ENCODE measurements at places on chromosomes 12 and 14. TPM values are rescaled to one million over a fixed set of nuclear protein-coding genes. Genes with fewer than 3 reads are reported as not detected.
A peak's percentile ranks its signal among the peaks of the same experiment; 100 is the strongest.

The CCDC177 gene
- total RNA-seq: not detected

The GYS2 gene
- total RNA-seq: 0.27 TPM

The APOLD1 gene
- total RNA-seq: 41.1 TPM

The FGF6 gene
- not detected for total RNA-seq

The CFAP54 gene
- 1.2 TPM for total RNA-seq

The TGM1 gene
- 13.2 TPM for total RNA-seq

The OTX2 gene
- not detected for total RNA-seq

The AQP2 gene
- total RNA-seq: not detected

The NCKAP5L gene
- total RNA-seq: 38.2 TPM

The TMEM229B gene
- total RNA-seq: 2.9 TPM

The A2ML1 gene
- total RNA-seq: 13.6 TPM

The AP4S1 gene
- total RNA-seq: 13.3 TPM

DNA sequence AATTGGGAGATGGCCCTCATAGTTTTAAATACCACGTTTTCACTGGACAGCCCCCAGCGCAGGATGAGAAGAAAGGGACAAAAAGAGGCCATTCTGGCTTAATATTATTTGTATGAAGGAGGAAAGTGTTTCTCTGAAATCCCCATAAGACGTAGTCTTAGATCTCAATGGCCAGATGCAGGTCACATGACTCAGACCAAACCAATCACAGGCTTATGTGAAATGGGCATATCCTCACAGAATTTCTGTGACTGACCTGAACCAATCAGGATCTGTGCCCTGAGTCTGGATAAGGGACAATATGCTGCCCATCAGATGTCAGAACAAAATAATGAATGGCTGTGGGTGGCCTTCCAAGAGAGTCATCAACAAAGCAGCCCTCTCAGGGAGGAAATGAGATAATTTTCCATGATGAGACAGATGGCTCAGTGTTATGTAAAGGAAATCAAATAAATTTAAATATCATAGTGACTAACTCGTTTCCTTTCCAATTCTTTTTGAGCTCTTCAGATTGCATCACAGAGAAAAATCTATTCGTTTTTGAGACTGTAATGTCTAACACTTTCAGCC lies 1009.5 kb upstream of the TMEM132C start:
- no peak for DNase-seq

GRCh38 chr12:9869307-9870161 lies at the start of gene CLEC2B:
Gene CLEC2B, minus strand, starts transcription at chr12:9869354.
- DNase-seq: no peak

DNA sequence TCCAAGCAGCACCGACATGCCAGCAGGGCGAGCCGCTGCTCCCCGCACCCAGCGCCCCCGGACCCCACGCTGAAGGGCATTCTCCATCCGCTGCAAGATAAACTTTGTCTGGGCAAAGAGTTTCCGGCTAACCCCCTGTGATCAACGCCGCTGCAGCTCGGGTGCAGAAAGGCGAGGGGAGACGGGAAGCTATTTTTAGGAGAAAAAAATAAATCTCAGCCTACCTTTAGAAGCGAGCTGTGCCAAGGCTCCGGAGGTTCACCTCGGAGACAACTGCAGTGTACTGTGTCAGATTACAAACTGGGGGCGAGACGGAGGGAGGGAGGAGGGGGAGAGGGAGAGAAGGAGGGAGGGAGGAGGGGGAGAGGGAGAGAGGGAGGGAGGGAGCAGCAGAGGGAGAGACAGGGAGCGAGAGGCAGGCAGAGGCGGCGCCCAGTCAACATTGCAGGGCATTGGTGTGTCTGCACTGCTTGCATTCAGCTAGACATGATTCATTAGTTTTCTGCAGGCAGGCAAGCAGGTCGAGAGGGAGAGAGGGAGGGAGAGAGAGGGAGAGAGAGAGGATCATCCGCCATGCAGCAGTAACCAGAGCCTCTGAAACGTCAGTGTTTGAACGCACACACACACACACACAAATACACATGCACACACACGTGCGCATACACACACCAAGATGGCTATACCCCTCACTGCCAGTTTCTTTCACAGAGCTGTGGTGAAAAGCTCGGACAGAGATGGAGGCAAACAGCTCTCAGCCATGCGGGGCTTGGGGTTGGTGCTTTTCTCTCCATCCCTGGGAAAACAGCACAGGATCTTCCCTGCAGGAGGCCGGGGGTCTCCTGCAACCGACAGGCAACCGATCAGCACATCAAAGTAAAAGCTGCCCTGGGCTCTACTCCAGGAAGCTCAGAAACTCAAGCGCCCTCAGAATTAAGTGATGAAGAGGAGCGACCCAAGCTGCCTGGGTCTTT lies at the start of gene RIMBP2:
TSS of gene RIMBP2 (minus strand) at position 302 of the 971 bp plus-strand sequence. CDS start 237,286 bp downstream, outside the sequence.
- no peak for DNase-seq

DNA sequence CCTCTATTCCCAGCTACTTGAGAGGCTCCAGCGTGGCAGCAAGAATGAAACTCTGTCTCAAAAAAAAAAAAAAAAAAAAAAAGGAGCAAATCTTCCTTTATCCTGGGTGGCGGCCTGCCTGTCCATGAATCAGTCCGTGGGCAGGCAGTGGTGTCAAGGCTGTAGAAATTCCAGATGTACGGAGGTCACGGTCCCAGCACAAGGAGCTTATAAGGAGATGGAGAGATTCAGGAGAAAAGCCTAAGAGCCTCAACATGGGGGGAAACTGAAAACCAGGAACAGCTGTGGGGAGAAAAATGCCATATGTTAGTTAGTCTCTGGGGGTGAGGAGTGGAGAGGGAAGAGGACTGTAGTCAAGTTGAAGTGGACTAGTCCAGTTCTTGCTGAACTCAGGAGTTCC lies 130.5 kb upstream of the CRY1 start:
- no peak for DNase-seq

- DNase-seq: no peak
Observed at GRCh38 chr12:96902076-96902475, 5.0 kb upstream of the NEDD1 start.

GRCh38 chr12:40226705-40227104 lies 1.9 kb downstream of the LRRK2 start:
- DNase-seq: peak; percentile 63

GRCh38 chr14:68208218-68208617 lies 388.6 kb downstream of the RAD51B start:
- no peak for DNase-seq

DNA sequence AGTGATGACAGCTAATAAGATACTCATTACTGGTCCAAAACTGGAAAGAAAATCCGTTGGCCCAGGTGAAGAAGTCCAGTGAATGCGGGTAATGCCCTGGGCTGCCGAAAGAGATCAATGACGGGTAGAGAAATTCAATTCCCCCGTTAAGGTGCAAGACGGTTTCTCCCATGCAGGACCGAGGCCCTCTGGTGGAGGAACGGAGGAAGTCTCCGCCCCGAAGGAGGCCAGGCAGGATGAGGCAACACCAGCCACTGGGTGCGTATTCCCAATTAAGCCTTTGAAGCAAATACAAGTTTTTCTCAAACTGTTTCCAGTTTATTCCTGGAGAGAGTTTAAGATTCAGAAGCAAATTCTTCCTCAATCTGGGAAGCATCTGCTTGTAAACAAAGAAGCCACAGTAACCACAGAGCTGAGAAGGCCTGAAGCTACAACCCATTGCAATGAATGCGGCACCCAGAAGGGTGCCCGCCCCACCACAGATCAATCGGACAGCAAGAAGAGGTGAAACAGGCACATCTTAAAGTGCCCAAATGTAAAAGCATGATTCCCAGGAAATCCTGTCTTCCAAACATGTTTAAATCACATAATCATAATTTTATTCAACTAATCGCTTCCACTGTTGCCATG lies 118.5 kb downstream of the TTC7B start:
- peak; percentile 92 for DNase-seq

DNA sequence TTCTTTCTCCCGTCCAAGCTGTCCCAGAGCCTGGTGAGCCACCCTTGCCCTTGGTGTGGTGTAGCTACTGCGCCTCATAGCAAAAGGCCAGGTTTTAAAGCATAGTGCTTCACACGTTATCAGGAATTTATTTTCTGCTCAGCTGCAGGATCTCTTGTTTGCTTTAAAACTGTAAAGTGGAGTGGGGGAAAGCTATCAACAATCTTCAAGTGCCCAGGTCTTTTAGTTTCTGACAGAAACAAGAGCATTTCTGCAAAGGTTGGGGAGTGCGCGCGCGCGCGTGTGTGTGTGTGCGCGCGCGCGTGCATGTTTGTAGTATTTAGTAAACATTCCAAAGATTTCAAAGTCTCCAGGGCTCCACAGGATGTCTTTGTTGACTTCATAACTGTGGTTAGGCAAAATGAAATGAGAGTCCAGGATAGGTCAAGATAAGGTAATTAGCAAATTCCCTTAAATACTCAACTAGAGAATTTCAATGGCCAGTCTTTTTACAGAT lies 45.5 kb downstream of the EML1 start:
- DNase-seq: no peak

GRCh38 chr14:51396222-51396815 lies 156.3 kb downstream of the TMX1 start:
- DNase-seq: no peak

DNA sequence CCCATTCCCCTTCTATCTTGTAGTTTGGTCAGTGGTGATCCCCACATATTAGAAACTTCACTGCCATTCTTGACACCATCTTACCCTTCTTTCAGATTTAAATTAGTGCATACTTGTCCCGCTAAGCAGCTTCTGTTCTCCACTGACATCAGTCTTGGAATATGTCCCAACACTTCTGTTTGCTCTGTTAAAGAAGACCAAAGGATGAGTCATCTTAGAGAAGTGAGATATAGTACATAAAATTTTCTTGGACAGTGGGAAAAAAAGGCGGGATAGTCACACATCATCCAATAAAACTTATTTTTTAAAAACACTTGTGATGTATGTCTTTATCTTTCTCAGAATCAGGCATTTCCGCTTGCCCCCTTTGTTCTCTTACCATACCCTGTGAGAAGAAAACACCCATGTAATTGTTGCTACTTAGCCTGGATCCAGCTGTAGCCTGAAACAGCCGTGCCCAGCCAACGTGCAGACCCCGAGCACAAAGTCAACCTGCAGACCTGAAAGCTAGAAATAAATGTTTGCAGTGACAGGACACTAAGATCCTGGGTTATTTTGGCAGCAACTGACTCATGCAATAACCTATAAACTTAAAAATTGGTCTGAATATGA lies 100.1 kb upstream of the PDE3A start:
- no peak for DNase-seq

DNA sequence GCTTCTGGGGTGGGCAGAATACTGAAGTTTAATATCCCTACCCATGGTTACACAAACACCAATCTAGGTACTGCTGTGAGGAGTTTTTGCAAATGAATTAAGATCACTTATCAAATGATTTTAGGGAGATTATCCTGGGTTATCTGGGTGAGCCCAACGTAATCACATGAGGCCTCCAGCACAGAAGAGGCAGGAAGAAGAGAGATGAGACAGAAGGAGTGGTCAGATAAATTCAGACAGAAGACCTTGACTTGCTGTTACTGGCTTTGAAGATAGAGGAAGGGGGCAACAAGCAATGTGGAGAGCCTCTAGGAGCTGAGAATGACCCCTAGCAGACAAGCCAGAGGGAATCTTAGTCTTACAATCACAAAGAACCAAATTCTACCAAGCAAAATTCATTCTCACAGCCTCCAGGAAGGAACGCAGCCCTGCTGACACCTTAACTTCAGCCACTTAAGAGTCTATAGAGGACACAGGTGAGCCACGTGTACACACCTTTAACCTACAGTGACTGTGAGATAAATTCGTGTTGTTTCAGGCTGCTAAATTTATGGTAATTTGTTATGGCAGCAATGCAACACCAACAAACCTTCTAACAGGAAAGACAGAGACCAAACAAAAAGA lies 49.4 kb downstream of the FERMT2 start:
- no peak for DNase-seq

DNA sequence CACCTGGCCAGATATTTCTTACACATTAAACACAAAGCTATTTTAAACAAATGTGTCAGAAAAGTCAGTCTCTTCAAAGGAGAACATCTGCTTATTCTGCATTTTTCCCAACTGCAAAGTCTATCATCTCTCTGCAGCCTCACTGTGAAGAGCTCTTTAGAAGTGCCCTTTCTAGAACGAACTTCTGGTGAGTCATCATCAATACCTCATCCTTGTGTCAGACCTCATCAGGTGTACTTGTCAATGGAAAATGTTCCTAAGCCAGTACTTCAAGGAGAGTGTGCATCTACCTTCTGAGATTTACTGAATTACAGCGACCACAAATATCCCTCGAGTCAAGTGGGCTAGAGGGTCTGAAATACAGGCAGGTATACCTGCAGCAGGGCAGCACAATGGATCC lies 457.3 kb downstream of the LRIG3 start:
- DNase-seq: no peak

GRCh38 chr14:104106471-104106991 lies 21.0 kb downstream of the ASPG start:
- DNase-seq: no peak

GRCh38 chr14:77309131-77309530 lies 11.6 kb downstream of the POMT2 start:
- DNase-seq: no peak

- DNase-seq: no peak
Observed at GRCh38 chr12:25743679-25744215, 190.7 kb upstream of the LMNTD1 start.

GRCh38 chr12:115920395-115921183 lies 356.9 kb downstream of the MED13L start:
- no peak for DNase-seq

DNA sequence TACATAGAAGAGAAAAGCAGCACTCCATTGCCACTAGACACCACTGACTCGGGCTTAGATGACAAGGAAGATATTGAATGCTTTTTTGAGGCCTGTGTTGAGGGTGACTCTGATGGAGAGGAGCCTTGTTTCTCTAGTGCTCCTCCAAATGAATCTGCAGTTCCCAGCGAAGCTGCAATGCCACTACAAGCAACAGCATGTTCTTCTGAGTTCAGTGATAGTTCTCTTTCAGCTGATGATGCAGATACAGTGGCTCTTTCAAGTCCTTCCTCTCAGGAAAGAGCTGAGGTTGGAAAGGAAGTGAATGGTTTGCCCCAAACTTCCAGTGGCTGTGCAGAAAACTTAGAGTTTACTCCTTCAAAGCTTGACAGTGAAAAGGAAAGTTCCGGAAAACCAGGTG lies 114.5 kb upstream of the NPAS3 start:
- no peak for DNase-seq

DNA sequence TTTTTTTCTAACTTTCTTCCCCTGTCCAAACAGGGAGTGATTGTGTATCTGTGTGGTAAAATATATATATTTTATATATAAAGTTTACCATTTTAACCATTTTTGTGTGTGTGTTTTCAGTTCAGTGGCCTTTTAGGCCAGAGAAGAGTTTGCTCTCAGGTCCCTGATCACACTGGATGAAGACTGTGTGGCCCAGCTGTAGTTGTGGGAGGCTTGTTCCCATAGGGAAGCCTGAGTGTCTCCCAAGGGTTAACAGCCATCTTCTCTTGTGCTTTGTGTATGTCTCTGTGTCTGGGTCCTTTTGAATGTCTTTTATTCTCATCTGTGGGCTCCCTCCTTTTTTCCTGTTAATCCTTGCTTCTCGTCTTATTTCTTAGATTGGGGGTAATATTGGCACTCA lies 23.4 kb downstream of the CGRRF1 start:
- DNase-seq: no peak

GRCh38 chr14:88488081-88488480 lies 66.7 kb downstream of the PTPN21 start:
- DNase-seq: no peak

GRCh38 chr12:12845794-12846243 lies 32.7 kb downstream of the DDX47 start:
- DNase-seq: no peak

Measured in sciatic nerve (tissue), 2 donors.